Activated T-cell treated with anti-CD3 and anti-CD28 coated beads, Interleukin-2, amount 50 U/mL, for 72 hours (primary cell): ENCODE measurements at places on chromosomes 2 and 18. TPM values are rescaled to one million over a fixed set of nuclear protein-coding genes. Genes with fewer than 3 reads are reported as not detected.

Gene TRABD2A
- 39.4 TPM for total RNA-seq

Gene AGAP1
- total RNA-seq, result 0.74 TPM

Gene SCN1A
- not detected for total RNA-seq

Gene SERPINB4
- total RNA-seq, result not detected

Gene IL18RAP
- total RNA-seq, result 9.5 TPM

Gene CRYGD
- not detected for total RNA-seq

Gene VWA3B
- total RNA-seq, result 0.19 TPM

Gene ME2
- total RNA-seq, result 75.2 TPM

Gene HOXD13
- not detected for total RNA-seq

Gene CCDC85A
- not detected for total RNA-seq

Gene CHN1
- total RNA-seq, result 5.1 TPM
